NCI-H1048 (cell line): ENCODE measurements at places on chromosomes 13 and 19.

GRCh38 chr19:55113570-55114039 is 3.8 kb downstream of the PPP1R12C start:
- DNase-seq: no peak

- no peak for DNase-seq
Observed at GRCh38 chr13:41111454-41111853, 21.1 kb downstream of the KBTBD6 start.

- no peak for DNase-seq
Observed at GRCh38 chr19:21484631-21485030, 20.8 kb upstream of the ZNF429 start.

- no peak for DNase-seq
Observed at GRCh38 chr13:75847588-75847987, 211.5 kb downstream of the LMO7 start.

GRCh38 chr13:79935121-79935520 is 405.8 kb downstream of the SPRY2 start:
- no peak for DNase-seq

DNA sequence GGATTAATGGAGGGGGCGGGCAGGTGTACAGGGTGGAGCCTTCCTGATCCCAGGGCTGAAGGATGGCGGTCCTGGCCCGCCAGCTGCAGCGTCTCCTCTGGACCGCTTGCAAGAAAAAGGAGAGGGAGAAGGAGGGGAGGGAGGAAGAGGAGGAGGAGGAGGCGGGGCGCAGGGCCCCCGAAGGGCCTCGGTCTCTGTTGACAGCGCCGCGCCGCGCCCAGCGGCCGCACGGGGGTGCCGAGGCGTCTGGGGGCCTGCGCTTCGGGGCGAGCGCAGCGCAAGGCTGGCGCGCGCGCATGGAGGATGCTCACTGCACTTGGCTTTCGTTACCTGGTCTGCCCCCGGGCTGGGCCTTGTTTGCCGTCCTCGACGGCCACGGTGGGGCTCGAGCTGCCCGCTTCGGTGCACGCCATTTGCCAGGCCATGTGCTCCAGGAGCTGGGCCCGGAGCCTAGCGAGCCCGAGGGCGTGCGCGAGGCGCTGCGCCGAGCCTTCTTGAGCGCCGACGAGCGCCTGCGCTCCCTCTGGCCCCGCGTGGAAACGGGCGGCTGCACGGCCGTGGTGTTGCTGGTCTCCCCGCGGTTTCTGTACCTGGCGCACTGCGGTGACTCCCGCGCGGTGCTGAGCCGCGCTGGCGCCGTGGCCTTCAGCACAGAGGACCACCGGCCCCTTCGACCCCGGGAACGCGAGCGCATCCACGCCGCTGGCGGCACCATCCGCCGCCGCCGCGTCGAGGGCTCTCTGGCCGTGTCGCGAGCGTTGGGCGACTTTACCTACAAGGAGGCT is at the start of gene PPM1N:
Gene PPM1N, plus strand, starts transcription at position 33 of the 785 bp plus-strand sequence. Its CDS starts 30 bp downstream, at position 63.
- no peak for DNase-seq
